Fibroblast of villous mesenchyme (primary cell): ENCODE measurements at places on chromosomes 2 and 18. TPM values are rescaled to one million over a fixed set of nuclear protein-coding genes. Genes with fewer than 3 reads are reported as not detected.

- DNase-seq = no peak
Measured at GRCh38 chr2:10546975-10547391, 98.9 kb upstream of the ODC1 start.

The SCN9A gene
- total RNA-seq = 43.5 and 72.1 TPM in 2 replicates

DNA sequence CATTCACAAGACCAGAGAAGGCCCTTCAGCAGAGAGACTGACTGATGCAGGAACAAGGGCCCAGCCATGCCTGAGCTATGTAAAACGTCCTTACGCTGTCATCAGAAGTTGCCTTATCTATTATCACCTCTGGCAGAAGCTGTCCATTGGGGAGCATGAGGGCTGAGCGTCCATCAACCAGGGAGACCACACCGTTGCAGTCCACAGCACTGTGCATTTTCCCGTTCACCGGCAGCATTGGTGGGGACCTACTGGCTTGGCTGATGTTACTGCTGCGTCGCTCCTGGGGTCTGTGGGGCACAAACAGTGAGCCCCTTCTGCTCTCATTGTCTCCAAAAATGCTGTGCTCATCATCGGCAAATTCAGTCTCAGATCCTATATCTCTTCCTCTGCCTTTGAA, 91.4 kb downstream of the SCN9A start:
- DNase-seq = no peak

DNA sequence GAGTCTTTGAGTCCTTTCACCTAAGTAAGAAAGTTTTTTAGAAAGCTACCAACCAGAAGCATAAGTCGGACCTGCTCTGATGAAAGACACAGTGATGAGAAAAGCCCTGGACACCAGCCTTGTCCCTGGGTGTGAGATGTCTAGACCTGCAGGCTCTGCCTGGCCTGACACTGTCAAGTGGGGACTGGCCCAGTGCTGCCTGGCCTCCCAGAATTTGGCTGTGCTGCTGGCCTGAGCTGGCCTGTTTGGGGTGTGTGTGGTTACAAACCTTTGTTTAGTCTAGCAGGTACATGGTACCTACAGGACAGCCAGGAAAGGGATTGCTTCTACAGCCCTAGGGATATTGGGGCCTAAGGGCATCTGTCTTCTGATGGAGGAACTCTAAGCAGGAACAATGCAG, 48.3 kb downstream of the ASB1 start:
- DNase-seq = no peak

DNA sequence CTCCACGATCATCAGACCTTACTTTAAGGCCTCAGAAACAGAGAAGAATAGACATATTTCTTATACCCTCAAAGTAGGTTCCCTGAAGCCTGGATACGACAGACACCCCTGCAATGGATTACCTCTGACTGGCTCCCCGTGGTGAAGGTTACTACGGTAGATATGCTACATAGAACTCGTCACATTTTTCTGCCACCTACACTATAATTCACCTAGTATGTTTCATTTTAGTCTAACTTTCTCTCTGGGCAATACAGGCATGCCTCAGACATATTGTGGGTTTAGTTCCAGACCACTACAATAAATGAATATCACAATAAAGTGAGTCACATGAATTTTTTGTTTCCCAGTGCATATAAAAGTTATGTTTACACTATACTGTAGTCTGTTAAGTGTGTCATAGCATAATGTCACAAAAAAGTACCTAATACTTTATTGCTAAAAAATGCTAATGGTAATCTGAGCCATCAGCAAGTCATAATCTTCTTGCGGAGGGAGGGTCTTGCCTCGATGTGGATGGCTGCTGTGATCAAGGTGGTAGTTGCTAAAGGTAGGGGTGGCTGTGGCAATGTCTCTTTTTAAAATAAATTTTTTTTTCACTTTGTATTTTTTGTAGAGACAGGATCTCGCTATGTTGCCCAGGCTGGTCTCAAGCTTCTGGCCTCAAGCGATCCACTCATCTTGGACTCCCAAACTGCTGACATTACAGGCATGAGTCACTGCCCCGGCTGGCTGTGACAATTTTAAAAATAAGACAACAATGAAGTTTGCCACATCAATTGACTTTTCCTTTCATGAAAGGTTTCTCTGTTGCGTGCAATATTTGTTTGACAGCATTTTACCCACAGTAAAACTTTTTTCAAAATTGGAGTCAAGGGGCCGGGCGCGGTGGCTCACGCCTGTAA, 64.6 kb downstream of the TGIF1 start:
- no peak for DNase-seq

The RTKN gene
- 17.4 and 18.1 TPM in 2 replicates for total RNA-seq

GRCh38 chr2:38473333-38474005, 96.4 kb upstream of the ATL2 start:
- no peak for DNase-seq

The SNRPD1 gene
- total RNA-seq = 9.7 and 11.7 TPM in 2 replicates

- DNase-seq = no peak
Measured at GRCh38 chr2:41695198-41696113, 352.4 kb upstream of the PKDCC start.

The PLCL1 gene
- total RNA-seq = 0.43 and 0.64 TPM in 2 replicates

- DNase-seq = no peak
Measured at GRCh38 chr2:219907011-219907365, 279.6 kb downstream of the SLC4A3 start.

DNA sequence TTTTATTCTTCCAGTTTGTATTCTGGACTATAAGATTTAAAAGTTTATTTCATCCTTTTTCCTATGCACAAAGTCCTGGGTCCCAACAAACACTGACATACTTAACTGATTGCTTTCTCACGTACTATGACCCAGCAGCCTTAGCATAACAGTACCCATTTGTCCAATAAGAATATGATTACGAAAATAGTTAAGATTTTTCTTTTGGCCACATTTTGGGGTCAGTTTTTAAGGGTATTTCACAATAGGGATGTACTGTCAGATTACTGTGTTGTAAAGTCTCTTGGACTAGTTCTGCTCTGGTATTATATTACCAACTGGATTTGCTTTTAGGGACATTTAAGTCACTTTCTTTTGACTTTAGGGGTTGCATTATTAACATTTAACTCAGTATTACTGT, 46.1 kb downstream of the TTC39C start:
- DNase-seq = peak; percentile 47

DNA sequence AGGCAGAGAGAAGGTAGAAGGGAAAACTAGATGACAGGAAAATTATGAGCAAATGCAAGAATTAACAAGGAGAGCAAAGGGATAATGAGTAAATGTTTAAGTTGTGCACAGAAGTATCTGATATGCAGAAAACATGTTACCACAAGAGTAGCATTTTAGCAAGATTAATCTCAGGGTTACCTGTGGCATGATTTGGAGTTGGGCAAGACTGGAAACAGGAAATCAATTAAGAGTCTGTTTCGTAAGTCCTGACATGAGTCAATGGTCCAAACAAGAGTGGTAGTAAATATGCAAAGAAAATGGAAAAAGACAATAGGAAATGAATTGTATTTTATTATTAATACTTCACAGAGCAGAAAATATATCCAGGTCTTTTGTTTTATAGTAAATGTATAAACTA, 17.3 kb upstream of the MTX2 start:
- no peak for DNase-seq

DNA sequence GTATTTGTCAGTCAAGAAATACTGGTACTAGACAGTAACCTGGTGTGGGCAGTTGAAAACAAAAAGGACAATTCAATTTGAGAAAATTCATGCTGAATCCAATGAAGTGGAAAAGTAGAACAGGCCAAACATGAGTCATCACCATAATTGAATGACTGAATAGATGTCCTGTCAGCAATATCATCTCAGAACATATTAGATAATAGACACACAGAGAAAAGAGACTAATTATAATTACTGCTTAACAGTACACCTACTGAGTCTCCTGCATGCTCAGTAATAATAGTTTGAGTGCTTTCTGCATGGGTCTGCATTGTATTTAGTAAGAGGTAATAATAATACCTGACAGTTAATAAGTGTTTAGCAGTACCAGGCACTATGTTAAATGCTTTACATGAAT, 138.6 kb upstream of the ZC3H15 start:
- DNase-seq = no peak

- DNase-seq = no peak
Measured at GRCh38 chr2:150047620-150048222, 439.7 kb downstream of the RND3 start.

The SERPINB5 gene
- total RNA-seq = not detected in 2 replicates

GRCh38 chr2:97797355-97797754, 84.0 kb downstream of the ZAP70 start:
- no peak for DNase-seq

GRCh38 chr2:181239201-181239799, 217.9 kb upstream of the ITGA4 start:
- DNase-seq = no peak

DNA sequence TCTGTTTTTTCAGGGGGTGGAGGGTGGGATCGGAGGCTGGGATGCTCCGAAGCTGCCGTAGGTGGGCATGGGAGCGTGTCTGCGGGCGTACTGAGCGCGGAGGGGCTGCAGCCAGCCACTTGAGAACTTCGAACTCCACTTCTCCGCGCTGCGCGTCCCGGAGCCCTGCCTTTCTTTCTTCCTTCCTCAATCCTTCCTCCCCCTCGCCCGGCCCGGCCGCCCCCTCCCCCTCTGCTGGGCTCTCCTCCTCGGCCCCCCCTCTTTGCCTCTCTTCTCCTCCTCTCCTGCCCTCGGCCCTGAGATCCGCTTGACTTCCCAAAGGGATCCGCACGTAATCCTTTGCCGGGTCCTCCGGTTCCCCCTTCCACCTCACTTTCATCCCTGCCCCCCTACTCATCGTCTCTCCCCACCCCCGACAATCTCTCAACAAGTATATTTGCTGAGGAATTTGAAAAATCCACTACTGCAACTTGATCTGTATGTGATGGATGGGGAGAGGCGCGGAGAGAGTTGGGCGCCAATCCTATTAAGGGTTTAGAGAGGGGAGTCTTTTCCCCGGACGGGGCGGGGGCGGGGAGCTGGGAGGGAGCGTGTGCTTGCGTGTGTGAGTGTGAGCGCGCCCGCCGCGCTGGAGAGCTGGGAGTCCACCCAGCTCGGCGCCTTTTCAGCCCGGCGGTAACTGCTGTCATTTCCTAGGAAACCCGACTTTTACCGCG, 1.1 kb downstream of the GLI2 start:
- DNase-seq = peak; percentile 92

DNA sequence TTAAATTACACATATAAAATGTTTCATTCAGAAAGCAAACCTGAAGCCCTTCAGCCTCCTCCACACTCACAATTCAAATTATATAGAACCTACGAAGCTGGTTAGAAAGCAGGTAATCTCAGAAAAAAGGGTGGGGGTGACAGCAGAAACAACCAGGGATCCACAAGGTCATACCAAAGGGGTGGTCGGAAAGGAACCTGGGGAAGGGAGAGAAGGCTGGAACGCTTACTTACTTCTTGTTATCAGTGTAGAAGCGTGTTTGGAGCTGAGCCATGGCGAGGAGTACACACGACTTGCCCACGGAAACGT, 316 bp downstream of the WDR12 start:
- no peak for DNase-seq

DNA sequence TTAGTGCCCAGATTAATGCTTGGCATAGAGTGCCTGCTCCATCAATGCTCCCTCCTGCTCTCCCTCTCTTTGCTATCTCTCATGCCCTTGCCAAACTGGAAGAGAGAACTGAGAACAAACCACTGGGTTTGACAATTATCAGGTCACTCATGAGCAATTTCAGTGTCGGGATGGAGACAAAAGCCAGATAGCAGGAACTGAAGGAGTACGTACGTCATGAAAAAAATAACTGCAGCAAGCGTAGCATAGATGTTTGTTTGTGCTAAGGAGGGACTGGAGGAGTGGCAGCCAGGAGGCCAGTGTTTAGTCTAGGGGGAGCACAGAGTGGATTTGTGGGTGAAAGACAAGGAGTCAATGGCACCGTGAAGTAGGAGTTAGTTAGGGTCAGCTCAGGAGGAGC, 113.3 kb downstream of the POLE4 start:
- peak; percentile 63 for DNase-seq

DNA sequence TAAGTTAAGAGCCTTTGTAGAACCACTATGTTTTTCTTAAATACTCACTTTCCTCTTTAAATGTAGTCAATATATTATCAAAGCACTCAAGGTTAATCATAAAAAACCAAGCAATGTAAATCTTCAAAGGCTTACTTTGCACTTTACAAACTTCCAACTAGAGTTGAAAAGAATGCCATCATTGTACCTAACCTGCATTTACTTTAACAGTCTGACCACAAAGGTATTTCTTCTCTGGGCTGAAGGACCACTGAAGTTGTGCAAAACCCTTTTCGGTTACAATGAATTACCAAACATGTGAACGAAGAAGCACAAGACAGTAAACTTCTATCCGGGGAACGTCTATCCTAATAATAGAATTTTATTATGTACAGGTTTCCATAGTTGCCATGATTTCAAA, 3.0 kb downstream of the HNRNPLL start:
- DNase-seq = no peak

- no peak for DNase-seq
Measured at GRCh38 chr2:55111230-55111569, 60.9 kb upstream of the RTN4 start.

GRCh38 chr2:26067980-26068507, 34.2 kb downstream of the RAB10 start:
- DNase-seq = no peak

- peak; percentile 75 for DNase-seq
Measured at GRCh38 chr2:170409164-170409535, 231.2 kb downstream of the MYO3B start.

DNA sequence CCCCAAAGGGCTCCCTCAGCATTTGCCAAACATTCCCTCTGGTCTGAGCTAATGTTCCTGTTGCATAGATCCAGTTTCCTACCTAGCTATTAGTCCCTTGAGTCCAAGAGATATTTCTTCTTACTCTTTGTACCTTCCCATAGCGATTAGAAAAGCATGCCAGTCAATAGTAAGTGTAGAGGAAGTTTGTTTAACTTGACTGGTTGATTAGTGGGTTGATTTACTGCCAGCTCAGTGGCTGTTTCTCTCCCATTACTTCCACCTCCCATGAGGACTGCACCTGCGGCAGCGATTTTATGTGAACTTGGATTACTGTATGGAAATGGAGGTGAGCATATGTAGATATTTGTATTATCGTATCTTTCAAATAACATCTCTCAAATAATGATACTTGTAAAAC, 1748.4 kb upstream of the CELF4 start:
- no peak for DNase-seq

- no peak for DNase-seq
Measured at GRCh38 chr2:153287109-153287801, 191.3 kb downstream of the RPRM start.

The CDH19 gene
- total RNA-seq = not detected in 2 replicates

GRCh38 chr2:194205568-194206227, 1451.3 kb upstream of the SLC39A10 start:
- no peak for DNase-seq

GRCh38 chr2:46148369-46148736, 148.9 kb upstream of the EPAS1 start:
- no peak for DNase-seq

DNA sequence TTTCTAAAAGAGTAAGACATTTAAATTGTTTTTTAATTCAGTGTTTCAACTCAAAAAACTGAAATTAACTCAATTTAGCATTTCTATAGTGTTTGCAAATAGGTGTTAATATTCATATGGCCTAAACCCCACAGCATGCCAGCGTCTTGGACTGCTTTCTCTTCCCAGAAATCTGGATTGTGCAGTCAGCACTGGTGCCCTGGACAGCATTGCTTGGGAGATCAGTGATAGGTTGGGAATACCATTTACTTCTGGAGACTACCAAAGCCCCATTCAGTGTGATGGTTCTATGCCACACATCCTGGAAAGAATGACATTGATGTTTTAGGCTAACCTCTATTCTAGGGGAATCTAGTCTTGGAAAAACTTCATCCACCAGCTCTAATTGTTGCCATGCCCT, 455.0 kb upstream of the KLHL29 start:
- DNase-seq = no peak

The IL18RAP gene
- total RNA-seq = not detected in 2 replicates

- no peak for DNase-seq
Measured at GRCh38 chr2:226399006-226399405, 400.6 kb downstream of the IRS1 start.
